ENCODE measurements at places on chromosomes 3 and 15.

- no peak for DNase-seq
These were observed 361.9 kb upstream of the KCNMB2 start for GRCh38 chr3:178174201-178174915.

- no peak for DNase-seq
These were observed 518.2 kb downstream of the CADM2 start for GRCh38 chr3:85476891-85477495.

DNA sequence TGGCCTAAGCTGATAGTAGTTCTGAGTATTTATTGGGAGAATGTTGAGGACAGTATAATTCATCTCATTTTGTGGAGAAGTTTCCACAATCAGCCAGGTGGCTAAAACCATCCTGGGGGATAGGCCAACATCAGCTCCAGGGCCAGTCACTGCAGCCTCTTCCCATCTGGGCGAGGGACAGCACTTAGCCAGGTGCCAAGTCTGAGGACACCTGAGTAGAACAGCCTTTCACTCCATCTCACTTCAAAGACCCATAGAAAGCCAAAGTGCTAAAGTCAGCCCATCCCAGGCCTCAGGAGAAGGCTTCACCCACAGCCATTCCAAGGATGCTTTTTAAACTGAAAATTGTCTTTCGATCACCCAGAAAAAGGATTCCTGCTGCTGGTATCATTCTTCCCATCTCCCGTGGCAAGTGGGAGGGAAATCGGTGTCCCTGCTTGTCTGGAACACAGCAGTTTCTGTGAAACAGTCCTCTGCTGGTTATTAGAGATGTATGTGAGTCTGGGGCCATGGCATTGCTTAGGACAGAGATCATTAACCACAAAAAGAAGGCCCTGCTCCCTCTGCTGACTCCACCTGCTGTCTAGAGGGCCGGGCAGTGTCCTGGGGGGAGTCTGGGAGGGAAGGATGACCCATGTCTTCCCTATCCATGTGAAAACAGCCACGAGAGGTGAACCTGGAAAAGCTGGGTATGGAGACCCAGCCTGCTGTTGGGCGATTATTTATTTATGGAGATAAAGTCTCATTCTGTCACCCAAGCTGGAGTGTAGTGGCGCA lies 9.6 kb downstream of the CALML4 start:
- DNase-seq: no peak

- DNase-seq: peak; percentile 43
These were observed 10.8 kb downstream of the TBC1D21 start for GRCh38 chr15:73884159-73884558.

- DNase-seq: no peak
These were observed 142.9 kb upstream of the NR2F2 start for GRCh38 chr15:96187341-96188305.

DNA sequence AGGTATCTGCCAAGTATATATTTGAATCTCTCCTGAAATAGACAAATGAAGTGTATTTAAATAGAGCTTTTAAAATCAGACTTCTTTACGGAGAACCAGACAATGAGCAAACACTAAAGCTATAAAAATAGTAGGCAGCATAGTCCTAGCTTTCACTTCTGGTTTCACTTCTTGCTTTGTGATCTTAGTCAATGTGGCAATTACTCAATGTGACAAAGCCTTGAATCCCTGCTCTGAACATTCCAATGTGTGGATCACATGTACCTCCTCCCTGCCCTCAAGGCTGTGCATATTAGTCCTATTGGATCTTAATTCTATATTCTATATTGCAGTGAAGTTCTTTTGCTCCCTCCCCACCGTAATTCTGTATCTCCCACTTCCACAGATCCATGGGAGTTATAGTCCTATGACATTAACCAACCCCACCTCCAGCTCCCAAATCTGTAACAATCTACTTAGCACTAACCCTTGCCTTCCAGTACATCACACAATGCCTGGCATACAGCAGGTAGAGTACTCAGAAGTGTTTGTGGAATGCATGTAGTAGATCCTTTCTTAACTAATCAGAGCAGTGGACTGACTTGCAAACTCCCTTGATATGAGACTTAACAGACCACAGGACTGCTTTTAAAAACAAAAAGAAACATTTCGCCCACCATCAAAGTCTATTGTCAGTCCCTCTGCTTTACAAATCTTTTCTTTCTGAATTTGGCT lies 24.3 kb upstream of the CP start:
- DNase-seq: no peak

DNA sequence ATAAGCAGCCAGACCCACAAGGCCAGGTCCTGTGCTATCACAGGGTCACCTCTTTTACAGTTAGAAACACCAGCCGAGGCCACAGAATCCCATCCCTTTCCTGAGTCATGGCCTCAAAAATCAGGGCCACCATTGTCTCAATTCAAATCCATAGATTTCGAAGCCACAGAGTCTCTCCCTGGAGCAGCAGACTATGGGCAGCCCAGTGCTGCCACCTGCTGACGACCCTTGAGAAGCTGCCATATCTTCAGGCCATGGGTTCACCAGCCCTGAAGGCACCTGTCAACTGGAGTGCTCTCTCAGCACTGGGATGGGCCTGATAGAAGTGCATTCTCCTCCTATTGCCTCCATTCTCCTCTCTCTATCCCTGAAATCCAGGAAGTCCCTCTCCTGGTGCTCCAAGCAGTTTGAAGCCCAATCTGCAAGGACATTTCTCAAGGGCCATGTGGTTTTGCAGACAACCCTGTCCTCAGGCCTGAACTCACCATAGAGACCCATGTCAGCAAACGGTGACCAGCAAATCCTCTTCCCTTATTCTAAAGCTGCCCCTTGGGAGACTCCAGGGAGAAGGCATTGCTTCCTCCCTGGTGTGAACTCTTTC lies 39.6 kb downstream of the TGM4 start:
- no peak for DNase-seq

DNA sequence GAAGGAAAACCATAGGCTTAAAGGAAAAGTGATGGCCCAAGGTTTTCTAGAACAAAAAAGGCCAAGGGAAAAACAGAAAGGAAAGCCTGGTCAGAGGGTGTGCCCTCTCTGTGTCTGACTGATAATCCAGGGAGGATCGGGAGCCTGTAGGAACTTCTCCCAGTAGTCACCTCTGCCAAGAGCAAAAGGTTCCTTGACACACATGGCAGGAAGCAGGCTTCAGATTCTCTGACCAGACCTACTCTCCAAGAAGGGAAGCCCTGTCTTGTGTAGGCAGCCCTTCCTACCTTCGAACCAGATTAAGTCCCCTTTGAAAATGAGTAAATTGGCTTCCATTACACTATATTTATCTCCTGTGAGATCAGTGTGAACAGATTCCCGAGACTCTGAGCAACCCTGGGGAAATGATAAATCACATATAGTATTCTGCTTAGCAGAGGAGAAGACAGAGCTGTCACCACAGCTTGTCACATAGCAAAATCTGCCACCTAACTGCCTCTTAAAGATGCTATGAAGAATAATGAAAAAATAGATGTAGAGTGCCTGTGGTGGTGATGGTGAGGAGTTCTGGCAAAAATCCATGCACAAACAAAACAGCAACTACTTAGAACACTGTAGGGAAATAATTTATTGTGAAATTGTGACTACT lies 38.8 kb downstream of the PARP14 start:
- no peak for DNase-seq

DNA sequence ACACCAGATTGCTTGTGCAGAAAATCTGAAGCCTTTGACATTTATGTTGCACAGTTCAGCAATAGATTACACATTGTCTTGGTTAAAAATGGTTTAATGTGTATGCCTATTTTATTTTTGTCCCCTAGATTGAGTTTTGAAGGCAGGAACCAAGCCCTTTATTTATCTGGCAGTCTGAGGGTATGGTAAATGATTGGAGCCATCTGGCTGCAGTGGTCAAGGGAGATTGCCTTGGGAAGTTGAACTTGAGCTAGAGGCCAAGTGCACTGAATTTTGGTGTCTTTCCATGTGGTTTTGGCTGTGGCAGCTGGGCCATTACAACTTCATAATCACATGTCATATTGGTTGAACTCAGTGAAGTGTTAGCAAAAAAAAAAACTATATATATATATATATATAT lies 248.7 kb upstream of the C2CD4B start:
- DNase-seq: no peak

- no peak for DNase-seq
These were observed 34.4 kb upstream of the ETV5 start for GRCh38 chr3:186143250-186143649.

DNA sequence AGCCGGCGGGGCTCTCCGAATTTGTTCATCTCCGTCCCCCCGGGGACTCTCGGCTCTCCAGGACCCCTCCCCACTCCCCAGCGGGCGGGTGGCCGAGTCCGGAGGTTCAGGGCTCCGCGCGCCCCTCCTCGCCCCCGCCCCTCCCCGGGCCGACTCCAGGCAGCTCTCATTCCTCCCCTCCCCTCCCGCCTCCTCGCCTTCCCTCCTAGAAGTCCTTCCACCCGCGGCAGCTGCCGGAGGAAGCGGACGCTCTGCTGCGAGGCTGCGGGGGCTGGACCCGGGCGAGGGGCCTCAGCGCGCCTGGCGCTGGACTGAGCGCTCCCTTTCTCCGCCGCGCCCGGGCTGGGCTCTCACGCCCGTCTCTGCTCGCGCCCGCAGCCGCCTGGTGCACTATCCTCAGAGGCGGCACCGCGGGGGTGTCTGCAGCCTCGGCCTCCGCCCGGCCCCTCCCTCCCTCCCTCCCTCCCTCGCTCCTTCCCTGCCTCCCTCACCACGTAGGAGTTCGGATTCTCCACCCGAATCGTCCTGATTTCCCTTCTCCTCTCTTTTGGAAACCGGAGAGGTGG lies at the start of gene ROBO2:
Gene ROBO2 (plus strand): TSS at position 494 of the 566 bp plus-strand sequence. CDS start 687 bp downstream, outside the sequence.
- DNase-seq: no peak

GRCh38 chr3:152589644-152590043 lies 245.3 kb upstream of the P2RY1 start:
- DNase-seq: no peak

DNA sequence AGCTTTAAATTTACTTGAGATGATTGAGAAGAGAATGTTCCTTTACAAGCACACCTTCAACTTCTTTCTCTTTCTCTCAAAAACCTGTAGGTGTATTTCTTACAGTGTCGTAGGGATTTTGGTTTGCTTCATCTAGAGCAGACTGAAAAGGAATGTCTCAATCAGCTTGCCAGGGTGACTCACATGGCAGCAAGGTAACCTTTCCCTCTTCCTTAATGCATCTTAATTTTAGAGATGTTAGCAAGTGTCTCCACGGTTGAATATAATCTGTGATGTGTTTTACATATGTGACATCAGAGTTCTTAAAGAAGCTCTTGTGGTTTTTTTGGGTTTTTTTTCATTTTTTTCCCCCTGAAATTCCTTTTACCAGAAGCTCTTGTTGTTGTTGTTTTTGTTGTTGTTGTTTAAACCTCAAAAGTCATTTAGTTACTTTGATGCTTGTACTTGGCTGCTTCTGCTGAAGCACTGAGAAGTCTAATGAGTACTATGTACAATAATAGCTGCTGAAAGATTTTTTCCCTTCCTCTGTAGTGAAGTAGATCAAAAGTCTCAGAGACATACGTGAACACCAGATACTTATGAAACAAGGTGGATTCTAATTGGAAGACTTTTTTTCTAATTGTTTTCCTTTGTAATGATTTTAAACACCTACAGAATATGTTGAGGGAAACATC lies 83.1 kb downstream of the RETNLB start:
- no peak for DNase-seq

GRCh38 chr3:122100591-122101463 lies 45.7 kb downstream of the CD86 start:
- no peak for DNase-seq

DNA sequence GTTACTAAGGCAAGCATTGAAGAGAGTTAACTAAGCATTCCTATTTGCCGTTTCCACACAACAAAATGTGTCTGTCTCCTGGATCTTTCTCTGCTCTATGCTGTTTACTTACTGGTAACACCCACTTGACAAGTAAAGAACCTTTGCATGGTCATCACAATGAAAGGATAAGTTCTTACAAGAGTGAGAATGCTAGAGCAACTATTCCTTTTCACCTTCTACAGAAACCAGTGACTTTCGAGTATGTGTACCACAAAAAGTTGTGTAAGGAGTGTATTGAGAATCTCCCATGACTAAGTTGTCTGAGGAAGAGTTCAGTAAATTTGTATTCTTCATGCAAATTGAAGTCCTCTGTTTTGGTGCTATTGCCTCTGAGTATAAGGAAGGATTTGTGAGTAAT lies 10.8 kb downstream of the TIPARP start:
- no peak for DNase-seq

GRCh38 chr3:180571831-180572598 lies 29.9 kb upstream of the TTC14 start:
- DNase-seq: no peak

DNA sequence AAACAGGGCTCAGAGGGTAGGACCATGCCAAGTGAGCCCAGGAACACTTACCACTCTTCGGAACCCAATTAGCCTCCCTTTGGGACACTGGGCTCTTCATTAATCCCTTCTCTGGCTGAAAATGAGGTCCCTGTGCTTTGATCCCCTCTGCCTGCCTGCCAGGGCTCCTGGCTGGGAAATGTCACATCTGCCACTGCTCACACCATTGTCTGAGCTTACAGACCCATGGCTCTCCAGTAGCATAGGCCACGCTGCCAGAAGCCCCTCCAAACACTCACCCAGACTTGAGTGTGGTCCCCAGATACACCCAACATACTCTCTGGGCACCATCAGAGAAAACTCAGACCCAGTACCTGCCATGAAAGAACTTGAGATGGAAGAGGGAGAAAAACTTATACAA lies 287.3 kb downstream of the XXYLT1 start:
- DNase-seq: no peak

- DNase-seq: no peak
These were observed 120.4 kb downstream of the GADL1 start for GRCh38 chr3:30774062-30774461.

DNA sequence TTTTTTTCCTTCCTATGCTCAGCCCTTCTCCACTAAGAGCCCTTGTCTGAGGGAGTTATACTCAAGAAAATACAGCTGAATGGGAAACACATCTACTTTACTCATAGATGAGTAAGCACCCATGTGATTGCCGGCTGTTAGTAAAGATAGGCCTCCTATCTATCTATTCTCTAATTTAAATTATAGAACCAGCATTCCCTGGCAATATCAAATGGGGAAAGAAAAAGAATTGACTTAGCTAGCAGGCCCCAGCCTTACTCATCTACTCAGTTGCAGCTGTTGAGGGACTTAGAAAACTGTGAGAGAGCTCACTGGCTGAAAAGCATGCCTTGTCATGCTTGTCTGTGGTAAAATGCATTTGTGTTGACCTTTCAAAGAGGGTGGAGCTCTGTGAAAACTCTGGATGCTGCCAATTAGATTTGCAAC lies 116.9 kb upstream of the LRRFIP2 start:
- DNase-seq: no peak
